HFFc6 (cell line): ENCODE measurements at places on chromosomes 2 and 18. TPM values are rescaled to one million over a fixed set of nuclear protein-coding genes. Genes with fewer than 3 reads are reported as not detected.

GRCh38 chr2:172373076-172373475, 54.3 kb upstream of the ITGA6 start:
- peaks cover 18% of the 10 kb centered on the region for H3K4me1 ChIP-seq
- DNase-seq, result no peak
- H3K4me3 ChIP-seq, result no peak overlapping the region

DNA sequence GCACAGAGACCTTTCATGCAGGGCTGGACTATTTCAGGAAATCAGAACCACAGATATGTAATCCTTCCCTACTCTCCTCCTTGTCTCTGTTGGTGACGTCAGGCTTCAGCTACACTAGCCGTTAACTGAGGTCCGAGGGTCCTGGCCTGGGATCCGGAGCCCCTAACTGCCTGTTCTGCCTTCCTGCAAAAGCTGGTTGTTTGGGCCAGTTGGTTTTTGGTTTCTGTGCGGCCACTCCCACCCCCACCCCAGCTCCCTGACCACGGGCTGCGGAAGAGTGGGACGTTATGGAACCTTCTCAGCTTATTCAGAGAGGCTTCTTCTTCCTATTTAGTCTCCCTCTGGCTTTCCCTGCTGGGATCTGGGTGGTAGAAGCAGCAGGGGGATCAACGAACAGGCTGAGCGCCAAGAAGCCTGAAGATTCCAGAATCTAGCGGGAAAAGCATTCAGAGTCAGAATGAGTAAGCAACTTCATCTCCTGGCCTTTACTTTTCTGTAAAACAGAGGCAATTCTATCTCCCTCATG, 49.3 kb upstream of the ROCK2 start:
- no peak overlapping the region for H3K27ac ChIP-seq
- H3K4me3 ChIP-seq, result no peak overlapping the region
- H3K4me1 ChIP-seq, result peaks cover 30% of the 10 kb centered on the region
- H3K36me3 ChIP-seq, result no peaks in the 10 kb centered on the region
- H3K27me3 ChIP-seq, result peaks cover 5% of the 10 kb centered on the region

DNA sequence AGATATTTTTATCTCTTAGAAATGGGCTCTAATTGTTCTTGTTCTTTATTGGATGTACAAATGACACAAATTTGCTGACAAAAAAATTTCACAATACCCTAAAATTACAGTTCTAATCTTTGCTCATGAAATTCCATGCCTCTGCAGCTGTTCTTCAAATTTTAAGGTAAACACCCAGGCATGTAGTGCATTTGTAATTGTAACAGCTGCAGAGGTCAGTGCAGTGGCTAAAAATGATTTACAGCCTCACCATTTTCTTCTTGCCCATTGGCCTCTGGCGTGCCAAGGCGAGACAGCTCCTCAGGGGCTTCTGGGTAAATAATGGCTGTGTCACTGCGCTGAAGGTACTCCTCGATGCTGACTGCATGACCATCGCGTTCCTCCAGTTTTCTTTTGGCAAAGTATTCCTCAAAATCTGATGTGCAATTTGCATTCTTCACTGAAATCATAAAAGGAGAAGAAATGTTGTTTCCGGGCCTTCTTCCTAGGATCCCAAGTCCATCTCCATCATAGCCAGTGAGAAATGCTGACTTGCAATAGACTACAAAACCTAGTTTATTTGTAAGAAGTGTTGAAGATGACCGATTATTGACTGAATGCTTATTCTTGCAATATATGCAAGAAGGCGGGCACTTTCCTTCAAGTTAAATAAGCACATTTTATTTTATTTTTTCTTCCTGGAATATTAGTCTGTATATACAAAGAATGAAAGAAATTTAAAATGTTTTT, 115.2 kb downstream of the ZEB2 start:
- no peak overlapping the region for H3K4me3 ChIP-seq
- H3K27me3 ChIP-seq, result no peaks in the 10 kb centered on the region
- DNase-seq, result no peak
- H3K4me1 ChIP-seq, result peaks cover 47% of the 10 kb centered on the region
- peaks cover 52% of the 10 kb centered on the region for H3K36me3 ChIP-seq

GRCh38 chr2:219001100-219001576, 7.9 kb upstream of the CRYBA2 start:
- H3K27me3 ChIP-seq, result peaks cover 60% of the 10 kb centered on the region
- no peak overlapping the region for H3K4me3 ChIP-seq
- H3K36me3 ChIP-seq, result no peaks in the 10 kb centered on the region

GRCh38 chr2:31729442-31730092, 148.8 kb upstream of the SRD5A2 start:
- H3K4me1 ChIP-seq, result no peaks in the 10 kb centered on the region; the same call in 1 of the 2 replicates
- H3K36me3 ChIP-seq, result no peaks in the 10 kb centered on the region
- H3K4me3 ChIP-seq, result no peak overlapping the region
- no peak overlapping the region for H3K27ac ChIP-seq
- peak; percentile 57 for DNase-seq

- no peak overlapping the region for H3K4me3 ChIP-seq
- H3K27ac ChIP-seq, result no peak overlapping the region
- H3K4me1 ChIP-seq, result peaks cover 14% of the 10 kb centered on the region
- DNase-seq, result no peak
- H3K36me3 ChIP-seq, result no peaks in the 10 kb centered on the region
Measured at GRCh38 chr2:109636317-109636716, 22.2 kb downstream of the SOWAHC start.

DNA sequence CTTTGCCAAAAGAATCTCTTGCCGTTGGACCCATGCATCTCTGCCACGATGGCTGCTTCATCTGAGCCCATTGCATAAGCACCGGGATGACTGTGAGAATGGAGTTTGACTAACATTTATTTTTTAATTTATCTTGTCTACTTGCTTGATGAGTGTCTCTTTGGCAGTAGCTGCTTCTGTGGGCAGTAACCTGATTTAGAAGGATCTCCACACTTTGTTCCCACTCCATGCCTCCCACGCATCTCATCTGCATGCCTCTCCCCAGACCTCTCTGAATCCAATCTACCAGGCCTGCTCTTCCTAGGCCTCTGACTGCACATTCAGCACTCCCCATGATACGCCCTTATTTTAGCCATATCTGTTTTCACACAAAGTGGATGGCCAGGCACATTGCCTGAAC, 23.7 kb upstream of the TMX3 start:
- H3K4me3 ChIP-seq, result no peak overlapping the region
- H3K36me3 ChIP-seq, result no peaks in the 10 kb centered on the region
- no peak for DNase-seq
- H3K27ac ChIP-seq, result no peak overlapping the region

DNA sequence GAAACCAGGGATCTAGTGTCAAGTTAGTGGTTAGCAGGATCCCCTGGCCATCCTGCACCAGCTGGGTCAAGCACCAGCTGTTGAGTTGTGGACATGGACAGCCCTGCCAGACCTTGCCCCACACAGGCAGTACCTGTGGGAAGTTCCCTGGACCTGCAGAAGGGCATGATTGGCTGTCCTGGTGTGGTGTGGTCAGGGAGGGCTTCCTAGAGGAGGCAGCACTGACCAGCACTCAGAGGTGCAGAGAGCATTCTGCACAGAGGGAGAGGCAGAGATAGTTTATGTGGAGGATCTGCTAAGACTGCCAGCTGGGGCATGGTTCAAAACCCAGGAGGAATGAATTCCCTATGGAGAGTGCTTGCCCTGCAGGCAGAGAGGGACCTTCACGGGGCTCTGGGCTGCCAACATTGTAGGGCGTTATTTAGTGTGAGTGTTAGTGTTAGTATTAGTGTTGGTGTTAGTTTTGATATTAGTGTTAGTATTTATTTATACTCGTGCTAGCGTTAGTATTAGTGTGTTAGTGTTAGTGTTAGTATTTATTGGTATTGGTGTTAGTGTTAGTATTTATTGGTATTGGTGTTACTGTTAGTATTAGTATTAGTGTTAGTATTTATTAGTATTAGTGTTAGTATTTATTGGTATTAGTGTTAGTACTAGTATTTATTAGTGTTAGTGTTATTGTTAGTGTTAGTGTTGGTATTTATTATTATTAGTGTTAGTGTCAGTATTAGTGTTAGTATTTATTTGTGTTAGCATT, 31.9 kb downstream of the TWIST2 start:
- peak overlapping the region; percentile 20; the same call in 1 of the 2 replicates for H3K27ac ChIP-seq
- H3K27me3 ChIP-seq, result peaks cover 18% of the 10 kb centered on the region

DNA sequence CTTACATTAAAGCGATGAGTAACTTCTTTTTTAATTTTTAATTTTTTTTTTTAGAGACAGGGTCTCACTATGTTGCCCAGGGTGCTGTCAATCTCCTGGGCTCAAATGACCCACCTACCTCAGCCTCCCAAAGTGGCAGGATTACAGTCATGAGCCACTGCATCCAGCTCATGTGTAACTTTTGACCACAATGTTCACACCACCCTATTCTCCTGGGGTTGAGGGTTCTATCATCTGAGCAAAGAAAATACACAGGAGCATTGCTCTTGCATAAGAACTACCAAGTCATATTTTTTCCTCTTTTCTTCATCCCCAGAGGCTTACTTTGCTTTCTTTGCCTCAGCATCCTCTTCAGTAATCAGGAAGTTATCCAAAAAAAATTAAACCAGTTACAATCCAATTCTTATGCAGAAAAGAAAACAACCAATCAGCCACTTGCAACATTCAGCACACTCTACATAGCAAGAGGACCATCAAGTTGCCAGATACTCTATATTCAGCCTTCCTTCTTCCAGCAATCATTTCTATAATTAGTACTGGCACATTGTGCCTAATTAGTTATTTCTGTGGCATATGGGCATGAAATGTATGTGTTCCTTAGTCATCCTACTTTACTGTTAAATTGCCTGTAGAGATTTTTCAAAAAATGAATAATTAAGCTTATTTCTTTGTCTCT, 345.6 kb downstream of the AKAIN1 start:
- H3K4me1 ChIP-seq, result no peaks in the 10 kb centered on the region
- no peak overlapping the region for H3K27ac ChIP-seq
- no peaks in the 10 kb centered on the region for H3K36me3 ChIP-seq

GRCh38 chr2:78644854-78645253, 380.6 kb upstream of the REG3G start:
- no peak overlapping the region for H3K4me3 ChIP-seq
- DNase-seq, result no peak
- no peak overlapping the region for H3K27ac ChIP-seq
- H3K36me3 ChIP-seq, result no peaks in the 10 kb centered on the region

- no peak for DNase-seq
- H3K4me3 ChIP-seq, result peak overlapping the region; percentile 26; the same call in 1 of the 2 replicates
Measured at GRCh38 chr2:162069267-162069903, 4.6 kb downstream of the DPP4 start.

DNA sequence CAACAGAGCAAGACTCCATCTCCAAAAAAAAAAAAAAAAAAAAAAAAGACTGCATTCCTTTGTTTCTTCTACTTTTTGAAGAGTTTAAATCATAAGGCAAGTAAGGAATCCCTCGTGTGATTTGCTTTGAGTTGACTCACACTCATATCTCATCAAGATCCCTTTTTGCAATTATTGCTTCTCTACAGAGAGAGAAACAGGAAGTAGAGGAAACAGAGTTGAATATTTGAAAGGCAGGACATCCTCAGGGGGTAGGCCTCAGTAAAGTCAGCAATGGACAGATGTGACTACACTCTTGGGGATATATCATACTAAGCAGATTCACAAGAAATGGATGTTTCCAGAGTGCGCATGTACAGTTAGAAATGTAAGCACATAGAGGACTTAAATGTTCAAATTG, 11.2 kb upstream of the EFR3B start:
- peaks cover 5% of the 10 kb centered on the region; the same call in 1 of the 2 replicates for H3K4me1 ChIP-seq
- no peak overlapping the region for H3K27ac ChIP-seq
- peaks cover 34% of the 10 kb centered on the region for H3K27me3 ChIP-seq
- DNase-seq, result no peak
- H3K4me3 ChIP-seq, result no peak overlapping the region

DNA sequence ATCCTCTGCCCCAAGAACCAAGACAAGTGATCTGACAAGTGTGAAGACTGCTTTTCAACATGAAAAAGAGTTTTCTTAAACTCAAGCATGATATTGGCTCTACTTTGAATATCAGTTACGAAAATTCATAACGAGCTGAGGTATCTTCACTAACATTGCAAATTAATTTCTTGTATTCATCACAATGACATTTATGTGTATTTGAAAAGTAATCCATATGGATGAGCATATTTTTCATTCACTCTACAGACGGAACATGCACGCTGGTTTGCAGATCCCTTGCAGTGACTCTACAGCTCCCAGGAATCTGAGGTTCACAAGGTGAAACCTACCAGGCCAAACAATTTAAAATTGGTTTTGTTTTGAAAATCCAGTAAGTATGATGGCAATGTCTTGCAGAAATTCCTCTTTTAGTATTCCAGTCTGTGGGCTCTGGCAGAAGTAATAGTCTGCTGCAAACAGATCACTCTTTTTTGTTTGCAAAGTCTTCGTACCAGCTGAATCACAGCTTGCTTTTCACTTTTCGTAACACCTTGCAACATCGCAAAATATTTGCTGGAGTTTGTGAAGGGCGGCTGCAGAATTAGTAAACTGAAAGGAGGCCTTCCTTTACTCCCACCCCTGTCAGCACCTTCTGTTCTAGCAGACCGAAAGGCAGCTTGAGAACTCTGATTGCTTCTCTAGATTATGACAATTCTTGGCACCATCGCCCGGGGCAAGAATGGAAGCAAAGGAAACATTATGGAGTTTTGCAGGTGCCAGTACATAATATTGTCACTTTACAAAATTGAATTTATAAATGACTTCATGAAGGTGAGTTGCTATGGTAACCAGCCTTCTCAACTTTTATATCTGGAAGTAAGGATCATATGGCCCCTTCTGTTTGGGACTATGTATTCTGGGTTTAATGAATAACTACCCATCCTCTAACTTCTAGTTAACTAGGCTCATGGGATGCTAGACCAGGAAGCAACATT, 168.7 kb downstream of the TMEM247 start:
- H3K4me1 ChIP-seq, result peaks cover 89% of the 10 kb centered on the region
- H3K4me3 ChIP-seq, result no peak overlapping the region
- no peaks in the 10 kb centered on the region for H3K27me3 ChIP-seq
- H3K36me3 ChIP-seq, result peaks cover 4% of the 10 kb centered on the region

- H3K27ac ChIP-seq, result no peak overlapping the region
- no peaks in the 10 kb centered on the region for H3K36me3 ChIP-seq
- no peak for DNase-seq
- H3K4me1 ChIP-seq, result no peaks in the 10 kb centered on the region
Measured at GRCh38 chr2:165674780-165675179, 119.3 kb downstream of the GALNT3 start.

- peaks cover 4% of the 10 kb centered on the region for H3K36me3 ChIP-seq
- H3K4me3 ChIP-seq, result no peak overlapping the region
- DNase-seq, result no peak
- H3K4me1 ChIP-seq, result peaks cover 15% of the 10 kb centered on the region
- H3K27ac ChIP-seq, result no peak overlapping the region
- H3K27me3 ChIP-seq, result no peaks in the 10 kb centered on the region; the same call in 1 of the 2 replicates
Measured at GRCh38 chr18:55435592-55435991, 152.4 kb downstream of the TCF4 start.

MERTK gene
- 0.07 TPM in 1 of 3 replicates, not detected in the others for total RNA-seq

KRTCAP3 gene
- 0.43 to 0.92 TPM (median 0.60 TPM) in 3 replicates for total RNA-seq

CD207 gene
- total RNA-seq, result not detected in 3 replicates

MYO1B gene
- total RNA-seq, result 218 to 248 TPM (median 248 TPM) in 3 replicates

C18orf54 gene
- 4.4 to 7.7 TPM (median 7.5 TPM) in 3 replicates for total RNA-seq
